ENCODE measurements at places on chromosomes 3 and 15.

GRCh38 chr15:50116477-50116876 lies 2.6 kb downstream of the ATP8B4 start:
- DNase-seq, result peak; percentile 39

GRCh38 chr3:72630327-72630968 lies 217.8 kb downstream of the SHQ1 start:
- no peak for DNase-seq

GRCh38 chr3:141530415-141530768 lies 43.6 kb downstream of the RASA2 start:
- DNase-seq, result no peak

DNA sequence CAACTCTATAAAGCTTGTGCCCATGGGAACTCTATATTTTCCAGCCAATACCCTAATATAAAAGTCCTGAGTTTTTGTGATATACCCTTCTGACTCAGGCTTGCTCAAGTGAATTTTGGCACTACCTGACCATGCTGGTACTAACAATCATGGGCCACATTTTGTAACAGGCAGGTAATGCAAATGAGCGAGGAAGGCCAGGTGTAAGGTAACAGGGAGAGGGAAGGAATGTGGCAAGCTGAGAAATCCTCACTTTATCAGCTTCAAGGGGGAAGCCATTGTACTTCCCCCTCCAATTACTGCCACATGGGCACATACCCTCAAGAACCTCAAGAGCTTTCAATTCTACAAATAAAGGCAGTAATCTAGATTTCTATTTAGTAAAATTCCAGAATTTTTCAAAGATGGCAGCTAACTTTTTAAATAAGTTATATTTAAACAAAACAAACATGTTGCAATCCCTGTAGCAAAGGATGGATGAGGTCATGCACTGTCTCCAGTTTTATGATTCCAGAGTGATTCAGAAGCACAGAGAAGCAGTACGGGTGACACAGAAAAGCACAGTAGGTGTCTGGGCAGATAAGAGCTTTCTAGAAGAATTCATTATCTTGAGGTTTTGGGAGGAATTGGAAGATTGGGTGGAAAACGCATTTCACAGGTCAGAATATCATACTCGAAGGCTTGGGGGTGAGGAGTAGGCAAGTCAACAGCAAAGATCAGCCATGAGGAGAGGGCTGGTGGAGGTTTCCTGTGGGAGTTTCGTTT lies 87.6 kb downstream of the FOXP1 start:
- DNase-seq, result peak; percentile 62

- DNase-seq, result no peak
These were observed at the start of gene CADM2 for GRCh38 chr3:84958495-84959469. Gene CADM2, plus strand, starts transcription at chr3:84958989.

GRCh38 chr15:76078285-76078877 lies 18.6 kb downstream of the TMEM266 start:
- no peak for DNase-seq

GRCh38 chr3:61250784-61251173 lies 473 bp downstream of the FHIT start:
- DNase-seq, result no peak

All from HS-27A (cell line).